ENCODE measurements at places on chromosomes 2 and 18.

DNA sequence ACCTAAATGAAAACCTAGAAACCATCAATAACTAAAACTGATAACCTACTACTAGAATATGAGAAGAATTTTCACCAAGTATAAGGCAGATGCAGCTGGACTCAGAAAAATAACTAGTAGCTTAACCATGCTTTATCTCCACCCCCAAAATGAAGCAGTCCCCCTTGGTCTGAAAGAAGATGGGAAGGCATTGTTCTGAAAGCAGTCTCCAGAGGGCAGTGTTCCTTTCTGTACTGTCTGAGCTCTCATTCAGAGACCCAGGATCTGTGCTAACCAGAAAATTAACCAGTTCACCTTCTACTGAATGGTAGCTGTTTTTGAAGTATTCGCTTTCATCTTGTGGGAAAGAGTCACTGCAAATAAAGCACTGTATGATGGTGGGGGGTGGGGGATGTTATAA is 273.0 kb downstream of the PDE11A start:
- no peak for DNase-seq

GRCh38 chr2:203582468-203582867 is 47.4 kb upstream of the RAPH1 start:
- no peak for DNase-seq

DNA sequence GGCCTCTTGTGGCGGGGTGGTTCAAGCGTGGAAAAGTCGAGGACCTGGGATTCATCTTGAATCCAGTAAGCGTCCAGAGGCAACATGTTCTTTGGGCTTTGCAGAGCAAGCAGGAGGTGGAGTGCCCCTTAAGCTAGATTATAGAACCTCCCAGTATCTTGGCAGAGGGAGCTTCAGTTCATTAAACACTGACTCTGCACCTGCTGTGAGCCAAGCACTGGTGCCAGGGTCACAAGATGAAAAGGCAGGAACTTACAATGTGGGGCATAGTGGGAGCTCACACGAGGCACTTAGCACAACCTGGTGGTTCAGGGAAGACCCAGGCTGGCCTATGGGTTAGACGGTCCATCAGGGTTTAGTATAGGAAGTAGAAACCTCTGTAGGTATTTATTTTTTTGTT is 7.4 kb upstream of the FZD5 start:
- DNase-seq: no peak

DNA sequence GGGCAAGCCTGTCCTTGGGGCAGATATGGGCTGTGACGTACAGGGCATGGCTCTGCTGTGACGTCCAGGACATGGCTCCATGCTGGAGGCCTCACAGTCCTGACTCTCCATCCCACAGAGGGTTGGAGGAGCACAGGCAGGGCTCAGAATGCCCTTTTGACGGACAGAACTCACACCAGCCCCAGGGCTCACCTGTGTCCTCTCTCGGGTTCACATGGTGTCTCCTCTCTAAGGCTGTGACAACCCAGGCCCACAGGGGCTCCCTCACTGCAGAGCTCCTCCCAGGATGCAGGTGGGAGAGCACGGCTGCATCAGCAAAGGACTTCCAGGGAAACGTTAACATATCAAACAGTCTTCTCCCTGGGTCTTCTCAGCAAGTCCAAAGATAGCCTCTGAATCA is 133.8 kb downstream of the EIPR1 start:
- DNase-seq: no peak

DNA sequence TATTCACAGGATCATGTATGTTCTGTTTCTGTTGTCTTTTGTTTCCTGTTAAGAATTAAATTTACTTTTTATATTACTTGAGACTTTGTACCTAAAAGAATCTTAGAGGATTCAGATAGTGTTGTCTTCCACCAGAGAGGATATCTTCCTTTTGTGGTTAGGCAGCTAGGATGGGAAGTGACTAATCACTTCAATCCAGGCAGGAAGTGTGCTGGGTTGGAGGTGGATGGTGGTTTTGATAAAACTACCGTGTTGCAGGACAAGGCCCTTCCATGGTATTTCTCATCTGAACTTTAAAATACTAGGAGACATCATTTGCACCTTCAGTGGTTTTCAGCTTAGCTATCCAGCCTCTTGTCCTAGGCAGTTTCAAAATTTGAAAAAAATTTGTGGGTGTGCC is 728.6 kb upstream of the CDH2 start:
- no peak for DNase-seq

GRCh38 chr2:207847807-207848544 is 78.3 kb upstream of the FZD5 start:
- DNase-seq: no peak

- DNase-seq: no peak
These were observed 1.2 kb upstream of the HES6 start for GRCh38 chr2:238240757-238241711.

DNA sequence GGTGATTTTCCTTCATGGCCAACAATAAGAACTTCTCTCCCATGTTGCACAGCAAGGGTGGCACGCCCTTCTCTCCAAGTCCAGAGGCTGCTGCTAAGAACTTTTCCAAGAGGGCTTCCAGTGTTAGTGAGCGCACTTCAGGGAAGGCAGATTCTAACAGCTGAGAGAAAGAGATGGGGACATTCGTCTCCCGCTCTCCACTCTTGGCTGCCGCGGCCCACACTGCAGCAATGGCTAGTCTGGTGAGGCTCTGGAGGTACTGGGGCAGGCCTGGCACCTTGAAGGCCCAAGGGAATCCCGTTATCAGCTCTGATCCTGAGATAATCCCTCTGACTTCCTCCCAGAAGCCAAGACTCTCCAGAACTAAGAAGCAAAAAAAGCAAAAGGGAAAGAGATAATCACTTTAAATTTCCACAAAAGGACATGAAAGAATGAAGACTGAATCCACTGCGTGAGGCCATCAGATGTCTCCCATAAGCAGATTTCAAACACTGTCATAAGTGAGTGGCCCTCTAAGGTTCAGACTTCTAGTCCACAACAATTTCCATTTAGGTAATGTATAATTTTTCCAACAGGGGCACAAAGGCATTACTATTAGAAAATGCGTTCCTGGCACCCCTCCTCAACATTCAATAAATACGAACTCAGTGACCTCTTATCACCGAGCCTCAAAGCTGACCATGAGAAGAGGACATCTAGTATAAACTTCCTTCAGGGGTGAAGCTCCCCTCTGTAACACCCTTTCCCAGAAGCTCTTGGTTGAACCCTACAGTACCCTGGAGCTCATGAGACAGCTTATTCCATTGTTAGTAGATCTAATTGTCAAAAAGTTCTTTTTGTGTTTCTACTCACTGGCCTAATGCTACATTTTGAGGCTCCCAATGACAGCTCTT is 66.7 kb upstream of the ZFP36L2 start:
- DNase-seq: no peak

DNA sequence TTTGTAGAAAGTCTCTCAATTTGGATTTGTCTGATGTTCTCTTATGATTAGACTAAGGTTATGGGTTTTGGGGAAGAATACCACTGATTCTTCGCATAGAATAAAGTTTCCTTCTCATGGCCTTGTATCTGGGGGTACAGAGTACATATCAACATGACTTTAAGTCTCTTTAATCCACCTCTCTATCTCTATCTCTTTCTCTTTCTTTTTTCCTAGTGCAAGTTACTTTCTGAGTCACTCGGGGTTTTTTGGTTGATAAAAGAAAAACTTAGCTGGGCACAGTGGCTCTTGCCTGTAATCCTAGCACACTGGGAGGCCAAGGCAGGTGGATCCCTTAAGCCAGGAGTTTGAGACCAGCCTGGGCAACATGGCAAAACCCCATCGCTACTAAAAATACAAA is 100.1 kb upstream of the MAP4K3 start:
- DNase-seq: no peak

GRCh38 chr18:24231773-24232735 is 93.2 kb downstream of the CABYR start:
- DNase-seq: no peak

DNA sequence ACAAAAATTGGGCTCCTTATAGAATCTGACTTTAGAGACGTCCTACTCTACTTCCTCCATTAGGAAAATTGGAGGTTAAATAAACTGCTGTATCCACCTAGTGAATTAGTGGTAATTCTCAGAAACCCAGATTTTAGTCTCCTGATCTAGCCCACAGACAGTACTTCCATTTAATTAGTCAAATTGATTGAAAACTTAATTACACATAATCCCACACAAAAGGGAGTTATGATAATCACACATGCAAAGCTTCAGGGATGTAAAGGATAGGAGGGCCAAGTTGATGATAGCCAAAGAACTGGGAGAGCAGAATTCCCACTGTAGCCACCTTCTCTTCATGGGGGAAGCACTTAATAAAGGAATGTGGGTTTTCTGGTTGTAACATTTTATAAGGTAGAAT is 471.9 kb downstream of the TMEM182 start:
- DNase-seq: no peak

- no peak for DNase-seq
These were observed 8.1 kb upstream of the ARHGAP15 start for GRCh38 chr2:143121079-143121478.

- no peak for DNase-seq
These were observed 11.6 kb upstream of the TUBB6 start for GRCh38 chr18:12296457-12296856.

DNA sequence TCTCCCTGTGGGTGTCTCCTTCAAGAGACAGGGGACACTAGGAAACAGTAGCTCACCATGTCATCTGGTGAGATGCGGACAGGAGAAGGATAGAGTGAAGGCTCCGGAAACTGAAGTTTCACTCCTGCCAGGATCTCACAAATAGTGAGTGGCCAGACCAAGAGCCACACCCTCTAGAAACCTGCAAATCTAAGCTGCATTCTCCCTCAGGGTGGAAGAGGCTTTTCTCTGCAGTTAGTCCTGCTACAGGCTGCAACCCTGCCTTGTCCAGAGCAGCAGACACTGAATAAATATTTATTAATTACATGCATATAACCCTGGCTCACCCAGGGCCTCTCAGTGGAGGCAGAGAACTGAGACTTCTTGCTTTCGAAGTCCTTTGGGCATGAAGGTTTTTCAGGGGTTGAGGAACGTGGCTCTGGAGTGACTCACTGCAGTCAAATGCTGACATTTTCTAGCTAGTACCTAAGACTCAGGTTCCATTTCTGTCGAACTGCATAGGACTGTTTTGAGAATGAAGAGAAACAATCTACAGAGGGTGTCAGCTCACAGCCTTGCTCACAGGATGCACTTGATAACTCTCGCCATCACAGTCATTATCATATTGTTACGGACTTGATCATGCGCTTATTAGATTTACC is 87.3 kb downstream of the ACTR2 start:
- DNase-seq: no peak

GRCh38 chr2:24576617-24577016 is 85.6 kb downstream of the NCOA1 start:
- DNase-seq: no peak

- DNase-seq: no peak
These were observed 191.0 kb downstream of the GLI2 start for GRCh38 chr2:120926463-120927264.

- no peak for DNase-seq
These were observed 124.6 kb upstream of the CYP1B1 start for GRCh38 chr2:38200598-38200997.

GRCh38 chr2:29702276-29702675 is 219.1 kb downstream of the ALK start:
- no peak for DNase-seq

- no peak for DNase-seq
These were observed 141.4 kb upstream of the LTBP1 start for GRCh38 chr2:32805104-32806095.

DNA sequence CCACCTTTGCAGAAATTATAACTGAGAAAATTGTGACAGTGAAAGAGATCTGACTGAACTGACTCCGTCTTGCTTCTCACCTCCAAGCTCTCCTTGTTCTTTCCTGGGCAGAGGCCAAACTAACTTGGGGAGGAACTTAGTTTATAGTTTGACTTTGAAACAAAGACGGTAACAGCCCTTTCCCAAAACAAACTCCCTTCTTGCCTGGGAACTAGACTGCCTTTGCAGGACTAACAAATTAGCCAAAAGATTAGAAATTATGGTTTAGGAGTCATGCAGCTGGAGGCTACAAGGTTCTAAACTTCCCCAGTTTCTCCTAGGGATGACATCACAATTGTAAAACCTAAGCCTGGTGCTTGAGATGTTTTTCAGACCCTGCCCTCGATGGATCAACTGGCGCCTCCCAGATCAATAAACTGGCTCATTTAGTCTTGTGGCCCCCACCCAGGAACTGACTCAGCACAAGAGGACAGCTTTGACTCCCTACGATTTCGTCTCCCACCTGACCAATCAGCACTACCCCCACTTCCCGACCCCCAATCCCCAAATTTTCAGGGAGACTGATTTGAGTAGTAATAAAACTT is 137.7 kb downstream of the ALPK2 start:
- DNase-seq: no peak
